Karpas-422 (cell line): ENCODE measurements at places on chromosomes 7 and 10.

GRCh38 chr7:34886856-34887255, 150.4 kb downstream of the DPY19L1 start:
- DNase-seq = no peak

DNA sequence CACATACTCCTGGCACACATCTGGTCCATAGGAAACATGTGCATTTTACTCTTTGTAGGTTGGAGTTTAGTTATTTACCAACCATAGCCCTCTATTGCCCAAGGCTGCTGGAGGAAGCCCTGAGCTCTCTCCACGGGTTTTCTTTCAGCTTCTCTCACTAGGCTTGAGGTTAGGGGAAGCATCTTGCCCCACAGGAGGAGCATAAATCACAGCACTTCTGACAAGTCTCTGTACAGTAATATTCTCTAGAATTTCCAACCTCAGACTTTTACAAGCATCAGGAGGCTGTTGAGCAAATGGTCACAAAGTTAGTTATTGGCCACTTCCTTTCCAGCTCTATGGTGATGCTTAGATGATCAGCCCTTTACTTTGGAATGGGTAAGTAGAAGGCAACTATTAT, 122.9 kb upstream of the GLI3 start:
- DNase-seq = no peak

- DNase-seq = peak; percentile 66
These were observed 80.0 kb downstream of the RBM33 start for GRCh38 chr7:155724327-155725005.

GRCh38 chr10:119455609-119456434, 86.7 kb downstream of the RGS10 start:
- DNase-seq = peak; percentile 77

DNA sequence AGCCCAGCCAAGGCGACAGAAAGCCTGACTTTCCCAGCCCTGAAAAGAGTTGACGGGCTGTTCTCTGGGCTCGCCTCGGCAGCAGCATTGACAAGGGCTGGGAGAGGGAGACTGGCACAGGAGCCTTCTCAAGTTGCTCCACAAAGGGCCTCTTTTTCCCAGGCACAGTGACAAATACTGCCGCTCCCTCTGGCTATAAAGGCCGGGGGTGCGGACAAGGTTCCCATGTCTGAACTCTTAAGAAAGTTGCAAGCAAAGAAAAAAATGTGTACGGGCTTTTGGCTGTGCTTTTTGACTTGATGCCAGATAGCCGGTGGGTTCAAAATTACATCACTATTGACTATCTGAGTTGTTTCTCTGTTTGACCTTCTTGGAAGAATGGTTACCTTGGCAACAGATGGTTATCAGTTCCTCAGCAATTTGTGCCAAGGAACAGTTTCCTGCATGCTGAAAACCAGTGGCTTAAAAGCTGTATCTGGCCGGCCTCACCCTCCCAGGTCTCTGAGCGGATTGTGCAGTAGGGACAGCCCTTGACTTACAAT, 115.9 kb upstream of the EEPD1 start:
- DNase-seq = no peak

DNA sequence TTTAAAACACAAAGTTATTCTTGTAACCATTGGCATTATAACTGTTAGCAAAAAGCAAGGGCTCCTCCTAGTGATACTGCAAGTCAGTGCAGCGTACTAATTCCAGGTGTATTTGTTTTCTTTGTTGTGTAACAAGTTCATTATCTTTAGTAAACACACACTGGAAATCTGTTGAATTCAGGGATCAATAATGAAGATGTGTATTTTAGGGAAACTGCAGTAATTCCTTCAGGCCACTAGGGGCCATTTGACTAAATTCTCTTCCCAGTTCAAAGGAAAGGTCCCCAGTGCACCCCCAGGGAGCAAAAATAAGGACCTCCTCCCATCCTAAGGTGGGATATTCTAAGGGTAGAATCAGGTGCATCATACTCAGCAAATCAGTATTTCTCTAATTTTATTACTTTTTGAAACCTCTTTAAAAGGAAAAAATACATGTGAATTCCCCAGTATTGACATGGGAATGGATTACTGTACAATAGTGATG, 158.6 kb upstream of the LYZL1 start:
- DNase-seq = peak; percentile 52

GRCh38 chr7:1558181-1558811, 2.3 kb upstream of the TMEM184A start:
- DNase-seq = no peak

GRCh38 chr10:47079204-47079580, 168.0 kb downstream of the PTPN20 start:
- no peak for DNase-seq

- no peak for DNase-seq
These were observed 182.4 kb upstream of the FRMD4A start for GRCh38 chr10:14513123-14513522.

- no peak for DNase-seq
These were observed 76.5 kb downstream of the IMMP2L start for GRCh38 chr7:111485701-111486380.

DNA sequence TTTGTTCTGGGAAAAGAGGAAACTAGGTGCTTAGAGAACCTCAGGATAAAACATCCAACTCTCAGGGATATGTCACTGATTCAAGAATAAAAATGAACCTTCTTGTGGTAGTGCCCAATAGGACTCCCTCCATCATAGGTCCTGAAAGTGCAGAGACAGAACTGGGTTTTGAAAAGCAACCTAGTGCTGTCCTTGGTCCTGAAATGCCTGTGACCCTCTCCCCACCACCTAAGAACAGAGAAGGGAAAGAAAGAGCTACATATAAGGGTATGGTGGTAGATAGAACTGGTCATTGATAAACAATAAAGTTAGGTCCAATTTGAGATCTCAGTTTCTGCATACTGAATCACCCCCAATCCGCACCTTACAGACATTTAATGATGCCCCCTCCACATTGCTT, 953.3 kb downstream of the XPNPEP1 start:
- peak; percentile 57 for DNase-seq

DNA sequence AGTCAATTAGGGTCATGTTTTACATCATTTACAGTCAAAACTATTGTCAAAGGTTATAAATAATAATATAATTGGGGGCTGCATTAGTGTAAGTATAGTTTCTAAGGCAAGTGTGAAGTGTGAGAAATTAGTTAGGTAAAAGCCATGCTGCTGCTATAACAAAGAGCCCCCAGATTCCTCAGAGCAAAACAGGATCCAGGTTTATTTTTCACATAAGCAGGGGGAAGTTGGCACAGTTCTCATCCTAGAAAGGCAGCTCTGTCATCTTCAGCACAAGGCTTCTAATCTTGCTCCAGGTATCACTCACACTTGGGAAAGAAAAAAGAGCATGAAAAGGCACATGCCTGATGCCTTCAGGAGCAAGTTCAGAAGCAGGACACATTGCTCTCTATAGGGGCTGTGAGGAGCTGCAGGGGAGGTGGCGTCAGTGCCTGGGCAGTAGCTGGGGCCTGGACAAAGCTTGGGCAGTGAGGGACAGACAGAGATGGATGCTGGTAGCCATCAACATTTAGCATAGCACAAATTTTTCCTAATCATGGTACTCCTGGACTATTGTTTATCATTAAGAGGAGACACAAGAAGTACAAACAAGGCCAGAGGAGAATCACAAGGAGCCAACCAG, 170.6 kb downstream of the PKD1L1 start:
- DNase-seq = no peak

DNA sequence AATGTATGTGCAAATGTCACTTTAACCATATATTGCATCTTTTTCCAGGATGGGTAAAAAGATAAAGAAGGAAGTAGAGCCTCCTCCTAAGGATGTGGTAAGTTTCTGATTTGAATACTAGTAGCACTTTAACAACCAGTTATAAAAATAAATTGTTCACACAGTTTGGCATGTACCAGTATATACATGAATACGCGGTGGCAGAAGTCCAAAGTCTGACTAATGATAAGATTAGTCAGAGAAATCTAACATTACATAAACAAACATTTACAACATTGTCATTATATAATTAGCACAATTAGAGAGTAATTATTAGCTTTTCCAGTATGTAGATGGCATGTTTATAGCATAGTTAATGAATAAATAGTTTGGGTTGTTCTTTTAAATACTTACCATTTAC, 4.1 kb downstream of the ARMC3 start:
- DNase-seq = no peak

DNA sequence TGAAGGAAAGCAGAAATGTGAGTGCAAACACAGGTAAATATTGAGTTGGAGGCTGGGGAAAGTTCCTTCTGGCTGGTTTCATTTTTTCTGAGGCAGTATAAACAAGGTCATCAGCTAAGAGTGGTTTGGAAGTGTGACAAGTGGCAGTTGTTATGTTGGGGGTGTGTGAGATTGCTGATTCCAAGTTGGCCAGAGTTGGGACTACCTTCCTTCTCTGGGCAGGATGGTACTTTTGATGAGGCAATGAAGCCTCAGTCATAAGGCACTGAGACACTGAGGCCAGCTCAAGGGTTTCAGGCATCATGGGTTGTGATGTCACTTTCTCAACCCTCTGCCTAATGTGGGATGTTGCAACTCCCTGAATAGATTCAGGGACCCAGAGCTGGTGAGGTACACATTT, 8.2 kb upstream of the PTTG1IP2 start:
- DNase-seq = no peak
